ENCODE measurements at places on chromosomes 11 and 22. TPM values are rescaled to one million over a fixed set of nuclear protein-coding genes. Genes with fewer than 3 reads are reported as not detected.

The MFRP gene
- total RNA-seq = not detected

GRCh38 chr11:92838759-92839310 lies 130.6 kb upstream of the MTNR1B start:
- DNase-seq = no peak

The CDC42BPG gene
- total RNA-seq = 0.55 TPM

The DNAJC24 gene
- total RNA-seq = 16.2 TPM

- no peak for DNase-seq
Observed at GRCh38 chr11:88531831-88532230, 194.3 kb upstream of the CTSC start.

- DNase-seq = no peak
Observed at GRCh38 chr22:31896472-31896871, 47.9 kb upstream of the YWHAH start.

The DDI1 gene
- not detected for total RNA-seq

DNA sequence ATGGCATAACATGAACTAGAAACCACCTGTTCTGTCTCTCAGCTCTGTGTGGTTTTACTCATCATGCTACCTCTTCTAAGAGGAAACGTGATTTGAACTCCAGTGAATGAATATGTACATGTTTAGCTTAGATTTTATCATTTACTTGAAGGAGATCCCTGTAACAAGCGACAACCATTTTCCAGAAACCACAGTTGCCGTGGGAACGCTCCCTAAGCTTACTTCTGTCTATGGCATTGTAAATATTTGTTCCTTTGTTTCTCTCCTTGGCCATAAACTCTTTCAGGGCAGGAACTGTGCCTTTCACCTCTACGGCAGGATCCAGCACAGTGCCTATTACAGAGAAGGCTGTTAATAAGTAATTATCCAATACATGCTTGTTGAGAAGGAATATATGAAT lies 17.1 kb upstream of the TPH1 start:
- DNase-seq = no peak

DNA sequence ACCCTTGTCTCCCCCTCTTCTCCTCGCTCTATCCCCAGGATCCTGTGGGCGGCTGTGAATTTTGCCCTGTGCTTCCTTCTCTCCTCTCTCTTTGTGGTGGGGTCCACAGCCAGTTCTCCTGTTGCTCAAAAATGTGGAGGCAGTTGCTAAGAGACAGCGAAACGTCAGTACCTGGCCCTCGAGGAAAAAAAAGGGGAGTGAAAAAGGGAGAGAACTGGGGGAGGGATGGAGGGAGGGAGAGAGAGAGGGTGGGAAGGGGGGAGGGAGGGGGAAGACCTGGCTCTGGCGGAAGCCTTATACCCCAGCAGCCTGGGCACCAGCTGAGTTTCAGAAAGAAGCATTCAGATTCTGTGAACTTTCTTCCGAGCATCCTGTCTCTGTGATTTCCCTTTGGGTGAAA lies 2.1 kb upstream of the LRRC55 start:
- DNase-seq = no peak

- DNase-seq = no peak
Observed at GRCh38 chr11:36744375-36745168, 146.5 kb upstream of the RAG2 start.

- no peak for DNase-seq
Observed at GRCh38 chr11:73241300-73241699, 23.2 kb downstream of the P2RY2 start.

The SYT8 gene
- not detected for total RNA-seq

DNA sequence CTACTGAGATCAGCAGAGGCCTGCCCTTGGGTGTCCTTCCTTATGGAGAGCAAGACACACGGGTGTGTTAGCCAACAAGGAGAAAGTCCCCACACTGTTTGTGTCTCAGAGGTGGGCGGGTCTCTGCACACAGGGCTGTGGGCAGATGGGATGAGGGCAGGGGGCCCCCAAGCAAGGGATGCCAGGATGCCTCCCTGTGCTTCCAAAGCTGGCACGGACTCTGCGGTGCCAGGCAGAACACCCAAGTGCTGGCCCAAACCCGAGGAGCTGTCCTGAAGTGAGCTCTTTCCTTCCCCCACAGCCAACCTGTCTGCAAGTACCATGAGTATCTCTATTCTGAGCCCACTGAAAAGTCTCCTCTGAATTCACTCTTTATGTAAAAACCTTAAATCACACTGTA lies 273.3 kb downstream of the CTTN start:
- no peak for DNase-seq

DNA sequence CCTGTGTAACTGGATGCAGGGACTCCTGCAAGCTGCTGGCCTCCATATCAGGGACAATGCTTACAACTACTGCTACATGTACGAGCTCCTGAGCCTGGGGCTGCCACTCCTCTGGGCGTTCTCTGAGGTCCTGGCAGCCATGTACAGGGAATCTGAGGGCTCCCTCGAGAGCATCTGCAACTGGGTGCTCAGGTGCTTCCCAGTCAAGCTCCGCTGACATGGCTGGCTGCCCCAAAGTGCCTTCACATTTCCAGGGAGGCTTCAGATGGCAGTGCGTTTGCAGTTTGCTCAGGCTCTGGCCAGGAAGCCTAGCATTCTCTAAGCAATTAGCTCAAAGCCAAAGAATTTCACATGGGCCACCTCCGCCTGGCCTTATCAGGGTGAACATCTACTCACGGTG lies 117.4 kb upstream of the PARVA start:
- no peak for DNase-seq

GRCh38 chr22:42596336-42596735 lies 18.3 kb downstream of the POLDIP3 start:
- DNase-seq = no peak

DNA sequence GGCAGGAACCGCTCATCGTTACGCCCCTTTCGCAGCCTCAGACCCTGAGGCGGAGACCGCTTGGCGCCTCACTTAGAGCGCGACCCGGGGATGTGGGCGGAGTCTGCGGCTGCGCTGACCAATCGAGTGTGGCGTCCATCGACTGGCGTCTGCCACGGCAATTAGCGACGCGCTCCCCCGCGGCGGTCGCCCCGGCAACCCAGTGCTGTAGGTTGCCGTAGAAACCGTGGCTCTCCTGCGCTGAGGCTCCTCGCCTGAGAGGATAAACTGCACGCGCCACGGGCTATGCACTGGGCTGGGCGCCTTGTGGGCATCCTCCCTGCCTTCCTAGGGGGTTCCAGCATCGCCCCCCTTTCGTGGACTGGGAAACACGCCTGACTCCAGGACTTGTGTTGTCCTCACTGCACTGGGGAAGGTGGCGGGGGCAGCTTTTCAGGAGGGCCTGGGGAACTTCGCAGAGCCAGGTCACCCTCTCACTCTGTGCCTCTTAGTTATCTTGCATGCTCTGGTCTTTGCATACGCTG lies 701 bp upstream of the P2RX6 start:
- peak; percentile 92 for DNase-seq

DNA sequence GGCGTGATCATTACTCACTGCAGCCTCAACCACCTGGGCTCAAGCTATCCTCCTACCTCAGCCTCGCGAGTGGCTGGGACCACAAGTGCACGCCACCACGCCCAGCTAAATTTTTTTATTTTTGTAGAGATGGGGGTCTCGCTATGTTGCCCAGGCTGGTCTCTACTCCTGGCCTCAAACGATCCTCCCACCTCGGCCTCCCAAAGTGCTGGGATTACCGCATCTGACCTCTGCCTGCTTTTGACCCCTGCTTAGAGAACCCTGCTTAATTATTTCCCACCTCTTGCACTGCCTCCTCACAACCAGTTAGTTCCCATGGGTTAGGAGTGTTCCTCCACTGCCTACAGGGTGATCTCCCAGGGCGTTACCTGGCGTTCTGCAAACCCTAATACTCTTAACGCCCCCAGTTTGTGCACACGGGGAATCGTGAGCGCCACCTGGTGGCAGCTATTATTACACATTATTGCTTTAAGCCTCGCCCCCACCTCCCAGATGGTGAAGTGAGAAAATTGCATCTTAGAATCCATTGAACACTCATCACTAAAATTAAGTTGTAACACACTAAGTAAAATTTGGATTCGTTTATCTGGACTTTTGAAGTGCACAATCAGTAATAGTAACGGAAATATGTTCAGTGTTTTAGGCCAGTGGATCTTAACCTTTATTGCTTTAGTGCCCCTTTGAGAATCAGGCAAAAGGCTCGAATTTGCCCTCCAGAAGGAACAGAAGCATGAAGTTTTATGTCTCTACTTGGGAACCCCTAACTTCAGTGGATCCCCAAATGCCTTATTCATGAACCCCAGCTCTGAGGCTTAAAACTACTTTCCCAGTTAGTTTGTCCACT lies 61.4 kb upstream of the ASPHD2 start:
- no peak for DNase-seq

DNA sequence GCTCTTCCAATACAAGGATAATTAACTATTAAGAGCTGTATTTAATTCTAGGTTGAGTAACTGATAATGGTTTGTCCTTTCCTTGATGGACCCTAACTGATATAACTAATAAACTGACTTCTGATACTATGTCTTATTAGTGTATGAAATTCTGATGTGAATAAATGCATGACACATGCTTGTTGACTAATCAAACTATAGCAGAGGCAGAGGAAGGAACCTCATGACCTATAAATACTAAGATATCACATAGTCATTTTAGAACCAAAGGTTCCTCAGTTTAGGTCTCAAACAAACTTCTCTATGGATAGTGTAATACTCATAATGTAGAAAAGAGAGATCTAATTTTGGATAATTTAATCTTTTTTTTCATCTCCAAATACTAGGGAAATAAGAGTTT lies 4.8 kb upstream of the HBD start:
- DNase-seq = no peak

The GGT5 gene
- 45.4 TPM for total RNA-seq

- DNase-seq = no peak
Observed at GRCh38 chr22:33726294-33726734, 194.0 kb downstream of the LARGE1 start.

The BRSK2 gene
- total RNA-seq = 1.4 TPM

The IL18 gene
- total RNA-seq = 14.7 TPM

GRCh38 chr11:129247135-129247534 lies 55.0 kb upstream of the ARHGAP32 start:
- no peak for DNase-seq

The MPEG1 gene
- total RNA-seq = 71.5 TPM

DNA sequence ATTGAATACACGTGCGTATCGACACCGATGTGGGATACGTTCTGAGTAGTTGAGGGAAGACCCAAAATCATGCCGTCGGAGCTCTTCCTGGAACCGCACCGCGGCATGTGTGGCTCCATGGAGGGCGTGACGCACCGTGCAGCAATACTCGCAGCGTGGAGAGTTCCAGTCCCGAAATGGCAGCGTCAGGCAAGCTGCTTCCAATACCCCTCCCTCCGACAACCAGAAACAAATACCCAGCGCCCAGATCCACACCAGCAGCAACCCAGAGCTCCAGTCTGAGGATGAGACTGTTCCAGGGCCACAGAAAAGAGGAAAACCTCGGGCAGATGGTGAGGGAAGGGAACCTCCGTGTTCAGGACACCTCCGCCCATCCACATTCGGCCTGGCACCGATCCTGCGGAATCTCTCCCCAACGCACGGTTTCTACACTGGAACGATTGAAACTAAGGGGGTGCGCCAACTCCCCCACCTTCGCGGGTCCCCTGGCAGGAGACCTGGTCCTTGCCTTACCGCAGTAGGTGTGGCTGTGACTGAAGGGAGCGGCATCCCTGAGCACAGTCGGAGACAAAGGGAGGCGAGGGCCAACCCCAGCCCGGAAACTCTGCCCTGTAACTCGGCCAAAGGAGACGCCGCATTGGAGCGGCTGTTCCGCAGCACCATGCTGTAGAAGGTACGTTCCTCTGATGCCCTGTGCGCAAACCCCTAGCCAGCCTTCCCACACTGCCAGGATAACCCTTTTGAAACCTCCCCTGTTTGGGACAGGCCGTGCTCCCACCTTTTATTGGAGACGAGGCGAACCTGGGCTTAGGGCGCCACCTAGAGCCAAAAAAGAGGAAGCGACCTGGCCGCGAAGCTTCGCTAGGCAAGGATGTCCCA lies 28.2 kb downstream of the DBX1 start:
- no peak for DNase-seq

The ATF4 gene
- total RNA-seq = 574 TPM

DNA sequence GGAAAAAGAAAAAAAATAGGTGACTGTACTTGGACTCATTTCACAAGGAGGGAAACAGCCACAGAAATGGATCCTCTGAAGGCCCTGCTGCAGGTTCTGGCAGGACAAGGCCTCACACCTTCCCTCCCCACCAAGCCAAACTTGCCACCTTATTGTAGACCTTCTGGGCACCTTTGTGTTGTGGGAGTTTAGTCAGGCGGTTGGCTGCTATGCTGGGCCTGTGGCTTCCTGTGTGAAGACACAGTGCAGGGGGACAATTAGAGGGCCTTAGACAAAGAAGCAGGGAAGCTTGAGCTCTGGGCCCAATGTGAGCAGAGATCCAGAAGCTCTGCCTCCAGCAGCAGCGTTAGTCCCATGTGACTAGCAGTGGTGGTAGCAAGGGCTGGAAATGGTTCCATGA lies 4.2 kb downstream of the RAB1B start:
- no peak for DNase-seq

GRCh38 chr11:94661444-94661843 lies 94.3 kb downstream of the PIWIL4 start:
- no peak for DNase-seq

The CD248 gene
- total RNA-seq = 810 TPM

GRCh38 chr11:2747248-2748027 lies 47.6 kb upstream of the KCNQ1OT1 start:
- DNase-seq = no peak

DNA sequence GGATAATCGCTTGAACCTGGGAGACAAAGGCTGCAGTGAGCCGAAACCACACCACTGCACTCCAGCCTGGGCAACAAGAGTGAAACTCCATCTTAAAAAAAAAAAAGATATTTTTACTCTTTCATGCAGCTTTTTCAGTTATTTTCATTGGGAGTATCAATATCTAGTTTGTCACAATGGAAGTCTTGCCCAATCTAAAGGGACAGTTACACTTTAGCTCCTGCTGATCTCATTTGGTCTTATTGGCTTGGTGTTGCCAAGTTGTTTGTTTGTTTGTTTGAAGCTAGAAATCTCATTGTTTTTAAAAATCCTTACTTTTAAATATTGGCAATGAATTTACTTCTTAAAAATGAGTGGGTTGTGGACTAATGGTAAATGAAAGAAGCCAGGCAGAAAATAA lies 24.7 kb downstream of the CEP295 start:
- no peak for DNase-seq

DNA sequence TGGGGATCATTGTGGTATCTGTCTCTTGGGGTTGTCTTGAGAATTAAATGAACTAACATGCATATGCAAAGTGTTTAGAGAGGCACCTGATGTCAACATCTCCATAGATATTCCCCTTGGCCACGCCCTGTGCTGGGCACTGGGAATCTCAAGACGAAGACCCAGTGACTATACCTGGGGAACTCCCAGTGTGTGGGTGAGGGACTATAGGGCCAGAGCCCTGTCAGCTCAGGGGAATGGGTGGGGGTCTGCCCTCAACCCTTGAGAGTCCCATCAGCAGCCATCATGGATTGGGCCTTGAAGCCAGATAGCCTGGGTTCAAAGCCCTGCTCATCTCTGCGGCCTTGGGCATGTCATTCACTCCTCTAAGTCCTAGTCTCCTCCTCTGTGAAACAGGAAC lies 21.6 kb upstream of the LMO1 start:
- peak; percentile 55 for DNase-seq

The CATSPER1 gene
- 0.51 TPM for total RNA-seq

Measured in mesenteric fat pad (tissue), 1 donor.